Activated naive CD4-positive, alpha-beta T cell (primary cell): ENCODE measurements at places on chromosomes 2 and 18.

DNA sequence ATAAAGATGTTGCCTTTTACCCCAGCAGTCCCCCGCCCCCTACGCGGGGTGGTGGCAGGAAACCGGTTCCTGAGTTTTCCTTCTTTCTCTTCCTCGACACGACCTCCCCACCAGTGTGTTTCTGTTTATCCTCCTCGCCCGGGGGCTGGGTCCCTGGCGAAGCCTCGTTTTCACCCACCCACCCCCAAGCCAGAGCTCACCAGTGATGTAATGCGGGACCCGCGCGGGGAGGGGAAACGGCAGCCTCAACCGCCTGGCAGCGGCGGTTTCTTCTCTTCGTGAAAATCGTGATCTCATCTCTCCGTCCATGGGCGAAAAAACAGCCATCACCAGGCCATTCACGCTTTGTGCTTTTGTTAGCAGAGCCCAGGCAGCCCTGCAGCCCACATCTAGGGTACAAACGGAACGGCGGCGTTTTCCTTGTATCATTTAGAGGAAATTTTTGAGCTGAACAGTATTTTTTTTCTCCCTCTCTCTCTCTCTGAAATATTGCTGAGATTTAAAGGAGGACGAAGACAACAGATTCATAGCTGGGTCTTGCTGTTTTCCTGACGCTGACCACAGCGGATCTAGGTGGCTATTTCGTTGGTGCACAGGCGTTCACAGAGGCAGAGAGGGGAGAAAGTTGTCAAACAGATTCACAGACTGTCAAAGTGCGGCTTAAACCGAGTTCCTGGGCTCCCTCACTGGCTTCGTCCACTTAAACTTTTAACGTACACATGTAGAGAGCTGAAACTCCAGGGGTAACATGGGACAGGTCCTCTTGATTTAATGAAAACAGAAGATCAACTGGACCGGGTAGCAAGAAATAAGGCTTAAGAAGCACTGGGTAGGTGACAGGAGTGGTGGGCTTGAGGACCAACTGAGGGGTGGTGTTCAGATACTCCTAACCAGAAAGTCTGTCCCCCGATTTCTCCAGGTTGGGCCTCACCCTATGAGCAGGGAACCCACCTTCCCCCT, 21.9 kb upstream of the PAX3 start:
- no peak for DNase-seq

DNA sequence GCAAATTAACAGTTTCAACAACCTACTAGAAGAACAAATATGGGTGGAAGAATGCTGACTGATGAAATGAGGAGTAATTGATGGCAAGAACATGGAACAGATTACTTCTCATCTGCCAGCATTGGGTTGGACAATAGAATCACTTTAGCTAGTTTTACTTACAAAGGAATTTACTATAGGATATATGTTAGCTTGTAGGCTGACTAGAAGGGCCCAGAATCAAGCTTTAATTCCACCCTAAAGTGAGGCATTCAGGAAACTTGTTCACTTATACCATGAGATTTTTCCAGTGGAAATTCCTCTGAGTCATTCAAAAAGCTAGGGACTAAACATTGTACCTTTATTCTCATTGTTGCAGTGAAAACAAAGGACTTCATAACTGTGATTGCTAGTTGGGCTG, 5.0 kb upstream of the ZSWIM2 start:
- no peak for DNase-seq

- no peak for DNase-seq
These were observed 84.4 kb downstream of the DYM start for GRCh38 chr18:49376046-49376445.

GRCh38 chr2:77520641-77521547, 1.3 kb downstream of the LRRTM4 start:
- DNase-seq = no peak

- no peak for DNase-seq
These were observed 109.0 kb downstream of the COL6A3 start for GRCh38 chr2:237304763-237305514.

- DNase-seq = no peak
These were observed 179.9 kb upstream of the FN1 start for GRCh38 chr2:215615803-215616174.

GRCh38 chr2:141806090-141806489, 324.7 kb downstream of the LRP1B start:
- DNase-seq = no peak

DNA sequence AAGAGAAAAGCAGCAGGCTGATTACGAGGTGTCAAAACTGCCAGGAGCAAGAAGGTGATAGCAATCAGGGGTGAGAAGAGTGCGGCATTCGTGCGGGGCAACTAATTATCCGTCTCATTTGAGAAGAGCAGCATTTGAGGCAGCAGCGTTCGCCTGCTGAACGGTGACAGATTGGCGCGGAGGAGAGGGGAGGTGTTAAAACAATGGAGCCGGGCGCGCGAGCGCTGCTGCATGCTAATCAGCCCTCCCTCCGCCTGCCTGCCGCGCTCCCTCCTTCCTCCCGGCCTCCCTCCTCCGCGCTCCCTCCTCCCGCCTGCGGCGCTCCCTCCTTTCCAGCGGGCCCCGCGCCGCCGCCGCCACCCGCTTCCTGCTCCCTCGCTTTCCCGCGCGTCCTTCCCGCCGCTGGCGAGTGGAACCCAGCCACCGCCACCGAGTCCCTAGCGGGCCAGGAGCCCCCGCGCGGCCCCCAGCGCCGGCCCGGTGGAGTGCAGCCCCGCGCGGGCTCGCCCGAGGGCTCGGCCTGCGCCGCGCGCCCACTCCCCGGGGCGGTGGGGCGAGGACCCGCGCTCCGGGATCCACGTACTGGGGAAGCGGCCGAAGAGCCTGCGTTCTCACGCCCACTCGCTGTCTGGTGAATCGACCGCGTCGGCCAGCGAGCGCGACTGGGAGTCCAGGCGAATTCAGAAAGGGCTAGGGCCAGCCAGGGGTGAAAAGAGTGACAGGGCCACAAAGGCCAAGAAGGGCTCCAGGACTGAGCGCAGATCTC, 69.5 kb upstream of the PSMD14 start:
- peak; percentile 6 for DNase-seq

- DNase-seq = no peak
These were observed 49.0 kb downstream of the ACTR2 start for GRCh38 chr2:65276609-65277008.

DNA sequence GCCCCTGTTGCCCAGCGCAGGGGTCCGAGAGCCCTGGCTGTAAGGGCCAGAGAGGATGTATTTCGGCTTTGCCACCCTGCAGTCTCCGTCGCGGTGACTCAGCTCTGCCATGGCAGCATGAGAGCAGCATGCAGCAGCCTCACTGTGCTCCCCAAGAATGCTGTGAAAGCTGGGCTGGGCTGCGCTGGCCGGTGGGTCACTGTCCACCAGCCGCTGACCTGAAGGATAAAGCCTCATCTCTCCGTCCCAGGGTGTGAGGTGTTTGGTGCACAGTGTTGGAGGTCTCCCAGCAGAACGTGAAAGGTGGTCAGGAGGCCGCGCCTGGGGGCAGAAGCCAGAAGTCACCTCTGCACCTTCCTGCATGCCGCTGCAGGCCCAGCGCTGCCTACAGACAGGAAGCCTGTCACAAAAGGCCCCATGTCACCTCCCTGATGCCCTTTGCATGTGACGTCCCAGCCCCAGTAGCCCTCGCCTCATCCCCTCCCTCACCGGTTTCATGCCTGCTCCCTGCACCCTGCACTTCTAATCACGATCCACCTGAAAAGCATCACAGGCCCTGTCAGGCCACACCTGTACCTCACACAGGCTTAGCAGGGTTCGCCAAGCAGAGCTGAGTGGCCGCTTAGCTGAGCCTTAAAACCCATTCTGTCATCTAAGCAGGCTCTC, 342.1 kb downstream of the EIPR1 start:
- no peak for DNase-seq

DNA sequence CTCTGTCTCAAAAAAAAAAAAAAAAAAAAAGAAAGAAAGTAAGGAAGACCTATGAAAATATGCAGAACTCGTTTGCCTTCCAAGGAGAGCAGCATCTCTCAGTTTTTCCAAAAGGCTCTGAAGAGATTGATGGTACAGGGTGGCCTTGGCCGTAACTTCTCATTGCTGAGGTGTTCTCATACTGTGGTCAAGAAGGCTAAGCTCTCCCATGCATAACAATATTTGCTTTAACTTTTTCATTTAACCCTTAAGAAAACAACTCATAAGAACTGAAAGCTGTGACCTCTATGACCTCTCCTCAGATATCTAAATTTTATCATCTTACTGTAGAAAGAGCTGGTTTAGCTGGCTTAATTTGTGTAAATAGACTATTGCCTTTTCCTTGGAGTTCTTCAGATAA, 37.1 kb upstream of the GATA6 start:
- DNase-seq = no peak

DNA sequence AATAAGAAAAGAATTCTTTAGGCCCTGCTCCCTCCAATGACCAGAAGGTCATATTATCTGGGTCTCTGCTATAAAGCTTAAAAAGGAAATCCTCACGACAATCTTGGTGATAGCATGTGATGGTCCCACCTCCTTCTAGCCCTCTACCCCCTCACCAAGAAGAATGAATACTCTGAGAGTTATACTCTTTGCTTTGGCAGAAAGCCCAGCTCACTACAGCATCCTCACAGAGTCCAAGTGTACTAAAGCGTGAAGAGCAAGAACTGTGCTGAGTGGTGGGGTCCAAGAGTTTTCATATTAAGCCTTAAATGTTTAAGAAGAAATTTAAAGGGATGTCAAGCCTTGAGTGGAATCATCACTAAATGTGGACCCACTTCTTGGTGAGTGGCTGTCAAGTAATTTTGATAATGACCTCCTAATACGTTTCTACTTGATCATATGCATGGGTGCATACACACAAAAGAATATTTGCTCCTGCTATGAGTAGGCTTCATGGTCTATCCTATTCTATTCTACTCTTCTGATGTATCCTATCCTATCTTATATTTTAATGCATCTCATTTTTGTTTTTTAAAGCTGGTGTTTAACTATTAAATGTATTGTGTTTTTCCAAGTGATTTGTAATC, 16.5 kb upstream of the SERPINB7 start:
- DNase-seq = no peak

DNA sequence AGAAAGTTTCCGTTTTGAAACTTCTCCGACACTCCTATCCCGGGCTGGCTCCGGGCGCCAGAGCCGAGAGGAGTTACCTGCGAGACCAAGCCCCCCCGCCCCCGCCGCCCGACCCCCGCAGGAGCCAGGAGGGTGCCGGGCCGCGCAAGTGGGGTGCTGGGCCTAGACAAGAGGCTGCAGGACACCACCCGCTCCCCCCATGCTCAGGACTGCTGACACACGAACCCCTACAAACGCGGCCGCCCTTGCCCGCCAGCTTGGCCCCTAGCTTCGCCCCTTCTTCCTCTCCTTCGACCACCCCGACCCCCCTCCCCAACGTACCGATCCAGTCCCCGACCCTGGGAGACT, 497 bp downstream of the PLA2R1 start:
- no peak for DNase-seq

- no peak for DNase-seq
These were observed 10.8 kb downstream of the TMEM18 start for GRCh38 chr2:666441-666840.

DNA sequence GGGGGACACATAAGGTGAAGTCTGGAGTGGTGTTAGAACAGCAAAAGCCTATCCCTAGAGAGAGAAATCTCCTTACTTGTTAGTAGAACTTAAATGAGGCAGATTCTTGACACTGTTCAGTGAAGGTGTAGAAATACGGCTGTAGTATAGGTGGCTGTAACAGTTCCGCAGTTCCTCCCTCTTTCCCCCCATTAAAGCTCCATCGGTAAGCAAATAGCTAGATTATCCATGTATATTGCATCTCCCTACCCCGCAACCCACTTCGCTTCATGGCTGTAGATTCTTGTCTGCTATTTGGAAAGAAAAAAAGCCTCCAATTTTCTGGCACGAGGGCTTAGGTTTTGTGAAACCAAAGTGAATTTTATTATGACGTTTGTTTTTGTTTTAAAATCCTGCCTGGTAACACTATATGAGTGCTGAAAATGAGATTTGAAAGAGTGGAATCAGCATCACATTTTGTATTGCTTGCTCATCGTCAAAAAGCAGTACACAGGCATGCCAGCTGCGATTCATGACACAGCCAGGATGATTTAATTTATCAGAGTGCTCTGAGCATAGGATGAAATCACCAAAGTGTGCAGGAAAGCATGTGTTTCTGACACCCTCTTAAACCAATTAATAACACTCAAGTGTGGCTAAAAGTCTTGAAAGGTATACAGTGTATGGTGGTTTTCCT, 1.4 kb downstream of the FAM171B start:
- no peak for DNase-seq

DNA sequence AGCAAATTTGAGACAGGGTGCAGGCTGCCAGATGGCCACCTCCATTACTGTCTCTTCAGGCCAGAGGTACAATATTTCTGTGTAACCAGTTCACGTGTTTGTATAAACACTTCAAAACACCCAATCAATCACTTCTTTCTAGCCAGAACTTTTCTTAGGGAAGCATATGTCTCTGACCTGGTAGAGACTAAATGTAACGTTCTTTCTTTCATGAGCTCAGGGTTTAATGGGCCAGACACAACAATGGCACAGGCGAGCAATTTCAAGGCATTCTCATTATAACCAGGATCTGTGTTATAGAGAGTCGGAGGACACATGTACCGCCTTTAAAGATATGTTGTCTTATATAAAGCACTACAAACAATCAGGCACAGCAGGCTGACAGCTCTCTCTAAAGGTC, 1846.4 kb upstream of the PIK3C3 start:
- no peak for DNase-seq

DNA sequence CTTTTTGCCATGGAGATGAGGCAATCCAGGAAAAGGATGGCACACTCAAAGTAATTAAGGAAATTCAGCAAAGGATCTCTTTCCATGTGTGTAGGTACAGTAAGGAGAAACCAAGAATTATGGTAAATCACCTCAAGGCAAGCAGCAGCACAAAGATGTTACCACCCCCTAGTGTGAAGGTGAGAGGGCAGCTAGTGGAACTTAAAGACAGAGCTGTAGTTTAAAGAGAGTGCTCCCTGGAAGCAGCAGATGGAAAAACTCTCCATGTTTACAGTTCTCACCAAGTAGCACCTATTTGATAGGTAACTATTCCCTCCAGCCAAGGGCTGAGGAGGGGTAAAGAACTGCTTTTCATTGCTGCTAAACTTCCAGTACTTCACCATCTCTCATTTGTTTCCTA, 860.4 kb upstream of the CRIM1 start:
- DNase-seq = no peak

- DNase-seq = no peak
These were observed 43.4 kb upstream of the SEC11C start for GRCh38 chr18:59096098-59096789.

DNA sequence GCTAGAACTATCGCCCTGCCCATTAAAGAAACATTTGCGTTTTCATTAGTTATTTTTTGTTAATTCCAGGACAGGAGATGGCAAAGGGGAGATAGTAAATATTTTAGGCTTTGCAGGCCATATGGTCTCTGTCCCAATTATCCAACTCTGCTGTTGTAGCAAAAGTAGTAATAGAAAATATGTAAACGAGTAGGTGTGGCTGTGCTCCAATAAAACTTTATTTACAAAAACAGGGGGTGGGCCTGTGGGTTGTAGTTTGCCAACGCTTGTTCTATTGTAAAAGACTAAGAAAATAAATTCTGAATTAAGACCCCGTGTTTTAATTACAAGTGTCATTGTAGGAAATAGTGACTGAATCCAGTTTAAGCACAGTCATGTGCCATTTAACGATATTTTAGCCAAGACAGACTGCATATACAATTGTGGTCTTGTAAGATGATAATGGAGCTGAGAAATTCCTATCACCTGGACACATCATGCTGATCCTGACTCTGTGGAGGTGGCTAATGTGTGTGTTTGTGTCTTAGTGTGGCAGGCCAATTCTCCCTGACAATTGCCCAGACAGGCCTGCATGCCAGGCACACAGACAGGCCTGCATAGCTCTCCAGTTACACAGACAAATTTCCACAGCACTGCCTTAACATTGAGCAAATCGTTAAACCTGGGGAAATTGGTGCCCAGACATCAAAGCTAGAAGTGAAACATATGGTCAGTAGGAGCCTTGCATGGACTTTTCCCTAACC, 76.4 kb downstream of the SKA1 start:
- no peak for DNase-seq
